ENCODE measurements at places on chromosomes 2 and 18.

DNA sequence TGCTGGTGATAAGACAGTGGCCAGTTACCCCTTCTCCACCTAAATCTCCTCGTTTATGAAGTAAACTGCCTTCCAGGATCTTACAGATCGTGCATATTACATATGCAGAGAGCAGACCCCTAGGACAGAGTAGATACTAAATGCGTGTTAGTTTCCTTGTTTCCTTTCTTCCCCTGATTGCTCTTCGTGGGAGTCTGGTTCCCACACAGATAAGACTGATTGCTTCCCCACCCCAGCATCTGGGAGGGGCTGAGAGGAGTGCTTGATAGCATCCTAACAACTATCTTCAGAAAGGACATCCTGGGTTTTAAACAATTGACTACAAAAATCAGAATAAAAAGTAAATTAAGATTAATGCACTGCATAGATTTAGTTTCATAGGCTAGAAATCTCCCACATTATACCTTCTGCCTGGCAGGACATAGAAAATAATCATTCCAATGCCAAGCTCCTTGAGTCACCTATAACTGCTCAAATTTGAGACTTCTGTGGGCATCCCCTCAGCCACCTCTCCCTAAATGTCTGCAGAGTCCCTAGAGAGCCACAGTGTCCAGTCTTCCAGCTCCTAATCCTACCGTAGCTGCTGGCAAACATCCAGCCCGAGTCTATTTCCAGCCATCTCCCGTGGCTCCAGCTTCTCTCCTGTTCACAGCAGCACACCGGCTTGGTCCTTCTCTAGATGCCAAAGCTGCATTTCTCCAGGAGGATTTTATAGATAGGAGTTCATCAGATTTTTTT lies 128.3 kb downstream of the LRRC30 start:
- DNase-seq, result no peak

GRCh38 chr18:45938488-45938935 lies 28.6 kb downstream of the EPG5 start:
- no peak for DNase-seq

DNA sequence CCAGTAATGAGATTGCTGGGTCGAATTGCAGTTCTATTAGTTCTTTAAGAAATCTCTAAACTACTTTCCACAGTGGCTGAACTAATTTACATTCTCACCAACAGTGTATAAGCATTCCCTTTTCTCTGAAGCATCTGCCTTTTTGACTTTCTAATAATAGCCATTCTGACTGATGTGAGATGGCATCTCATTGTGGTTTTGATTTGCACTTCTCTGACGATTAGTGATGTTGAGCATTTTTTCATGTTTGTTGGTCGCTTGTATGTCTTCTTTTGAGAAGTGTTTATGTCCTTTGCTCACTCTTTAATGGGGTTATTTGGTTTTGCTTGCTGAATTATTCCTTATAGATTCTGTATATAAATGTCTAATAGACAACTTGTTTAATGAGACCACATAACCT lies 69.6 kb upstream of the UGP2 start:
- DNase-seq, result no peak

GRCh38 chr2:216519154-216519762 lies 20.6 kb downstream of the RPL37A start:
- peak; percentile 14 for DNase-seq

- DNase-seq, result no peak
These were observed 2.1 kb upstream of the PID1 start for GRCh38 chr2:229273006-229273722.

DNA sequence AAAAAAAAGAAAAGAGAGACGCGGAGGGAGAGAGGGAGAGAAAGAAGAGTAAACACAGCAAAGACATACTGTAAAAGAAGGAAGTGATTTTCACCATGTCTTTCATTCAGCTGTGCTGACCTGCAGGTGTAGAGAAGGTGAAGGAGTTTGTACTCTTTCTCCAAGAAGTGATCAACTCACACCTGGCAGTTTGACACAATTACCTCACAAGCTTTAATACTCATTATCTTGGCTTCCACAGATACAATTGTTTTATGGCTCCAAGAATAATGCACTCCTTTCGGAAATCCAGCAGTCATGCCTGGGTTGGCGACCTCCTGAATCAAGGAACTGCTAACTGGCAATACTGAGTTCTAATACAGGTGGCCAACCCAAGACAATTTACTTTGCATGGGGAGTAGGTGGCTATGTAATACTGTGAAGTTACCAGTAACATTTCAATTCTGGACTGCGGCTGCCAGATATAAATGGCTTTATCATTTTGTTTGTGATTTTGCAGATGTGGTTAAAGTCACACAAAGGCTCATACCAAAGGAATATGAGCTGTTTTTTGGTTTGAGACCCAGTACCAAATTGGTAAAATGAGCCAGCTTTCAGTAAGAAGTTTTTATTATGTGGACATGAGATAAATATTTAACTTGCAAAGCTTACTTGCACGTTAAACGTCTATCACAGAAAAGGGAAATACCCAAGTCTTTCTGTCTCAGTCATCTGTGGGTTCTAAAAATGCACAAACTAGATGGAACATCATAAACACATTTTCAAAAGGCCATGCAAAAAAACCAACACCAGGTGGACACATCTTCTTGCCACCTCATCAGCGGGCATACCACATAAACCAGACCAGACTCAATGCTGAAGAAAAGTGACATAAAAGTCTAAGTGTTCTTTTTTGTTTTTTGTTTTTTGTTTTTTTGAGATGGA lies 69.3 kb downstream of the NCKAP5 start:
- DNase-seq, result no peak

- DNase-seq, result no peak
These were observed 181.2 kb downstream of the DYSF start for GRCh38 chr2:71634567-71634966.

- DNase-seq, result no peak
These were observed 79.3 kb upstream of the FAM98A start for GRCh38 chr2:33678436-33678835.

DNA sequence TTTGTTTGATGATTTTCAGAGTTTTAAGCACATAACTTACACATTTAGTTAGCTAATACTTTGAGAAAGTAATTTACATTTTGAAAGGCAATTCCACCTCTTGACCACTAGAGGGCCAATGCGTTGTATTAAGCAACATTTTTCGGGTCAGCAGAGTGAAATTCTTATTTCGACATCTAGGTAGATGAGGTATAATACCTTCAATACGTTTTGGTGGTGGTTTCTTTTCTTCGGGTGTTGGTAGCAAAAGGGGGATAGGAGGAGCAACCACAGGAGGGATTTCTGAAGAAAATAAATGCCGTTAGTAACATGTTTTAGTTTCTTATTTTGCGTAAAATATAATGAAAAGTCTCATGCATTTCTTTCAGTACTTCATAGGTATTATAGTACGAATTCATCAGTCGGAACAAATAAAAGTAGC lies 106.3 kb downstream of the TTN start:
- no peak for DNase-seq

GRCh38 chr2:136764452-136765255 lies 691 bp upstream of the THSD7B start:
- no peak for DNase-seq

GRCh38 chr2:2926009-2926857 lies 451.4 kb downstream of the EIPR1 start:
- no peak for DNase-seq

DNA sequence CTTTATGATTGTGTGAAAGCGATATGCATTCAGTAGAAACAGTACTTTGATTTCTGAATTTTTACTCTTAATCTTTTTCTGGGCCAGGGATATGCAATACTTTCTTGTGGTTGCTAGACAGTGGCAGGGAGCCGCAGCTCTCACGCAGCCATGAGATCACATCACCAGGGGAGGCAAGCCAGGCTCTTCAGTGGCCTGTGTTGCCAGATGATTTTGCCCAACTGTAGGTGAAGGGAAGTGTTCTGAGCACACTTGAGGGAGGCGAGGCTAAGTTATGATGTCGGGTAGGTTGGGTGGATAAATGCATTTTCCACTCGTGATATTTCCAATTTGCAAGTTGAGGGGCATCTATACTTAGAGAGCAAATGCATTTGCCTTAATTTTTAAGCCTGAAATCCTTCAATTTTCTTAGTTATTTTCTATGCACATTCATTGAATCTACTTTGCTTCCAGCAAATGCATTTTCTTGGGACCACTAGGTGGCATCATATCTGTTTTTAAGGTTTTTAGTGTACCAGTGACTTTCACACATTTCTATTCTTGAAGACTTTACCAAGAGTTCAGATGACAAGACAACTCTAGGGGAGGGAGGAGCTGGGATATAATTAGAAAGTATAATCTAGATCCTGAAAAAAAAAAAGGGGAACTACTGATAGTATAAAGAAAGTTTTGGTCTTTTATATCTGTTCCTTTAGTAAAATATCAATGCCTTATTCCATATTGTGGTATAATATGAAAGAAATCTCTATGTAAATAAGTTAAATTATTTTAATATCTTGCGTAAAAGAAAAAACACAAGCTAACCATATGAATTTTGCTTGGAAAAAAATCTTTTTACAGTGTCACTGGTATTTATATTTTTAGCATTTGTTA lies 643.3 kb downstream of the SOCS6 start:
- DNase-seq, result no peak

- DNase-seq, result no peak
These were observed 17.6 kb downstream of the CTDP1 start for GRCh38 chr18:79697178-79697577.

- DNase-seq, result no peak
These were observed 630 bp upstream of the PPP1R1C start for GRCh38 chr2:181984814-181985631.

DNA sequence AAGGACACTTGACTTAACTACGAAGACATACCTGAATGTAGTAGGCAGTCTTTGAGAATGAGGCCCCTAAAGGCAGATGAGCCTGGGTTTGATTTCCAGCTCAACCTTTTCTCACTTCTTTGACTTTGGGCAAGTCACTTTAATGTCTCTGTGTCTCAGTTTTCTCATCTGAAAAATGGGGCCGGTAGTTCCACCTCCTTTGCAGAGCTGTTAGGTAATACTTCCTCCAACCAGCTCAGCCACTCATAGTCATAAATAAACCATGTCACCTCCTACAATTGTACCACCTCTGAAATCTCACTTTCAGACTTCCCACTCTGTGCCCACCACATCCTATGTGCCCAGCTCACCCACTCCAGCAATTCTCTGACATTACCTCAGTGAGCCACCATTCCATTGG lies 10.4 kb downstream of the ARHGAP25 start:
- no peak for DNase-seq

GRCh38 chr18:8386669-8387380 lies 222.4 kb upstream of the RAB12 start:
- DNase-seq, result no peak

- no peak for DNase-seq
These were observed 150.2 kb upstream of the MSH6 start for GRCh38 chr2:47632754-47633153.

DNA sequence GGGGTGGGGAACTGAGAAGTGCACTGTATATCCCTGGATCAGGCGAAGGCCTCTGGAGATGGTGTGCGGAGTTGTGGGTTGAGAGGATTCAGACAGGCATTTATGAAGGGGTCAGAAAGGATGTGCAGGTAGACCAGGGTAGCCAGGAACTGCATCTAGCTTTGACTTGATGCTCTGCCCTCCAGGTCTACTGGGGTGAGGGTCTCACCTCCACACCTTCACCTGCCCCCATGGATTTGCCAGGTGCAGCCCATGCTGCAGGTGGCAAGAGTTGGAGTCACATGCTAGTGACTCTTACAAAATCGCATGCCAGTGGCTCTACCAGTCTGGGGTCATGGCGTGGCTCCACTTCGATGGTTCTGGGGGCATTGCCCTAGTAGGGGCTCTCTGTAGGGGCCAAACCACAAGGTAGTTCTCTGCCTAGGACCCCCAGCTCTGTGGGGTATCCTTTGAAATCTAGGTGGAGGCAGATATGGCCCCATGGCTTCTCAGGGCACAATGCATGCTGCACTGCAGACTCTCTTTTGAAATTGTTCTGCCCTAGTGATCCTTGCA lies 18.9 kb upstream of the KCNF1 start:
- no peak for DNase-seq

DNA sequence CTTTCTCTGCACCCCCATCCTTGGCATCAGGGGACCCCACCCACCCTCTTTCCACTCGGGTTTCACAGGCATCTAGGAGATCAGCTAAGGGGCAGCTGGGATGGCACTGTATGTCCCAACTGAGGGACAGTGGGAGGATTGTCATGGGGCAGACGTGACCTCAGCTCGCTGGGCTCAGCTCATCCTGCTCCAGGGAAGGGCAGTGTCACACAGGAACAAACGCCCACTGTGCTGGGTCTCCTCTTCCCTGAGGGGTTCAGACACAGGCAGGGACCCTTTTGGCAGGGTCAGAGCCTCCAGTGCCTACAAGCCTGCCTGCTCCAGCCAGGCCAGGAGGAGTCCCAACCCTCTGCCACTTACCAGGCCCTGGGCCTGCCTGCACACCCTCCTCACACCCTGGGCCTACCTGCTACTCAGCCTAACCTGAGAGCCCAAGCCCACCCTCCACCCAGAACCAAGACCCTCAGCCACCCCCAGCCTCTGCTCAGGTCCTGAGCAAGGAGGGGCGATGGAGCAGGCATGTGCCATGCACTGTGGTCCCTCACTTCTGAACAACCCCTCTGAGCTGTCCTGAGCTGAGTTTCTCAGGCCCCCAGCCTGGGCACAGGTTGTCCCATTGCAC lies 68.2 kb downstream of the HS1BP3 start:
- peak; percentile 59 for DNase-seq

GRCh38 chr2:154261473-154262027 lies 389.8 kb downstream of the GALNT13 start:
- DNase-seq, result no peak

DNA sequence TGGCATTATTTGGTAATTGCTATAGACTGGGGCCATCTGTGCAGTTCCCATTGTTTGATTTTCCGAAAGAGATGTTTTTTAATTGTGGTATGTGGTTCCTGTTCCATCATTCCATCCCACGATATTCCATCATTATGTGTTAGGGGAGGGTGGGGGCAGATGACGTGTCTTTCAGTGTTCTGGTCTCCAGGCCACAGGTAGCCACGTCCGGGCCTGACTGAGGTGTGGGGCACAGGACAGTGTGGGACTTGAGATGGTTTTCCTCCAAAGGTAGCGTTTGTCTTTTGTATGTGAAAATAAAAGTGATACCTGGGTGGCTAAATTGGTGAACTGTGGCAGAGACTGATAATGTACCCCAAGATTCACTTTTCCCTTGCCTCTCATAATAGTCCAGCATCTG lies 192.2 kb upstream of the HAAO start:
- no peak for DNase-seq

DNA sequence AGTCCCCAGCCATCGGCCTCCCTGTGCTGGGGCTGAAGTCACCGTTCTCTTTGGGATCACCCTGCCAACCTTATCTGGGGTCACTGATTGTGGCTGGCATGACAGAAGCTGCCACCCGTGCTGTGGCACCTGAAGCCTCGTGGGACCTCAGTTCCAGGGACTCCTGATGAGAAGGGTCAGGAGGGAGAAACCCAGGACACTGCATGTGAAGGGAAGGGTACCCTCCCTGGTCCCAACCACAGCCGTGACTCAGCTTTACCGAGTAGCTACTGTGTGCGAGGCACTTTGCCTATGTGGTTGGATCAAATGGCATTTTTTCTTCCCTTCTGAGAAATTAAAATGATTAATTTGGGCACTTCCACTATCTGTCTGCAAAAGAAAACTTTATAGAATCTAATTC lies 64.4 kb downstream of the SP110 start:
- no peak for DNase-seq

GRCh38 chr18:11136241-11136640 lies 13.1 kb downstream of the PIEZO2 start:
- DNase-seq, result no peak

Measured in occipital lobe (tissue), 3 donors.